ENCODE measurements at places on chromosomes 1 and 21.

GRCh38 chr1:2239384-2239985 lies 11.4 kb downstream of the SKI start:
- DNase-seq = no peak

GRCh38 chr1:177366091-177366490 lies 195.3 kb downstream of the BRINP2 start:
- no peak for DNase-seq

DNA sequence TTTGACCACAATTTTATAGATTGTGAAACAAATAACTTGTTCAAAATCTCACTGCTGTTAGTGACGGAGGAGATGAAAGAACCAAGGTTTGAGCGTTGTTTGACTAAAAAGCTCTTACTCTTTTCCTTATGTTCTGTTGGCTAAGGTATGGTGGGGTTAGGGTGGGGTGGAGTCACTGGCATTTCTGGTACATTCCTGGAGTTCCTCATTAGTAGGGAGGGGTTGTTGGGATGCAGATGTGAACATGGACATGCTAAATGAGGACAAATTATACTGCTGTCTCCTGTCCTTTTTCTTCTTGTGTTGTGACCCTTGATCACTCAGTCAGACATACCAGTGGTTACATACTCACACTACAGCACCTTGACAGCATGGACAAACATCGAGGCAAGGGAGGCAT lies 26.2 kb upstream of the CD1D start:
- DNase-seq = no peak

DNA sequence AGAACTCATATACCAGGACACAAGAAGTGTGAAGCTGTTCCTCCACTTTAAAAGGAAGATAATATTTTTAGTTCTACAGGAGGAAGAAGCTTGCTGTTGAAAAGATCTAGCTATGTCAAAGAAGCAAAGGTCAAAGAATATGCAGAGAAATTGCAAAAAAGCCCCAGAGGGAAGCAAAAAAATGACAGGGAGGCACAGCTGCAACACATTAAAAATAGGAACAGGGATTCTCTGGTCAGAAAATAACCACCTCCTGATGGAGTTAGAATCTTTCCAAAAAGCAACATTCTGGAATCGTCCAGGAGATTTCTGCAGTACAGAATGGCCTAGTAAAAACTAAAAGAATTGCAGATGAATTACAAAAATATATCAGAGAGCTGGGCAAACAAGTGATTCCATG lies 238.9 kb upstream of the PRMT6 start:
- DNase-seq = no peak

DNA sequence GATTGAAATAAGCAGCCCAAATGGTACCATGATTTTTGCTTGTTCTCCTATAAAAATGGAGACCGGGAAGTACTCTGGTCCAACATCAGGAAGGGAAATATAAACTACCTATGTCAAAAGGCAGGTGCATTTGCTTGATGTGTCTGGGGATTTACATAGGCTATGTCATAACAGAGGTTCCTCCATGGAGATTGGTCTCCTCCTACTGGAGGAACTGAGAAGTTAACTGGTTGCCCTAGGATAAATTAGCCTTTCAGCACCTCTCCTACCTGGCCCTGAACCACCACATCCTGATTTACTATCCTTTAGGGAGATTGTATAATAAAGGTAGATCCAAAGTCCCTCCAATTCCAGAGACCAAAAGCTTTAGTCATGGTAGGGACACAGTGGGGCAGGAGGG lies 1109.3 kb upstream of the B3GALT2 start:
- DNase-seq = no peak

DNA sequence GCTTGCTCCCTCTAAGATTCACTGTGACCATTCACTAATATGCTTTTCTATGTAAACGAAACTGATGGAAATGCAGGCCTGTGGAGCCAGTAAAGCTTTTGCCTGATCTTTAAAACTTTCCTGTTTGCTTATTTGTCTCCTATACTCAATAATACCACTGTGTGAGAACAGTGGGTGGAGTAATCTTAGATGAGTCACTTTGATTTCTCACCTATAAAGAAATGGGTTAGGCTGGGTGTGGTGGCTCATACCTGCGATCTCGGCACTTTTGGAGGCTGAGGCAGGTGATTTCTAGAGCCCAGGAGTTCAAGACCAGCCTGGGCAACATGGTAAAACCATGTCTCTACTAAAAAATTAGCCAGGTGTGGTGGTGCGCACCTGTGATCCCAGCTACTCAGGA lies 70.8 kb downstream of the RWDD3 start:
- no peak for DNase-seq

- DNase-seq = no peak
Measured at GRCh38 chr1:170067253-170067819, 7.2 kb downstream of the KIFAP3 start.

DNA sequence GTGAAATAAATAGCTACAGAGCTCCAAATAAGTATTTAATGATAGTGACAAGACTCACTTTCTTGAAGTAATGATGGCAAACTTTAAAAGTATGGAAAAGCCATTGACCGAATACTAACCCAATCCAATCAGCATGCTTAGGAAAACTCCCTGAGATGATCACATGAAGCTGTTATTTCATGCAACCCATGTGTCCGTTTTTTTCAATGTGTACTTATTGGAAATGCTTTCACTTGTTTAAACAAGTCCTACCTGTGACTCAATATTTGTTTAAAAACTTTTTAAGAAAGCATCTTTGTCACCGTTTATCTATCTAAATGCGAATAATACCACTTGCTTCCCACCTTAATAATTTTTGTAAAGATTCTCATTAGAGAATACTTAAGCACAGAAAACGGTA lies 185.8 kb downstream of the NRIP1 start:
- no peak for DNase-seq

DNA sequence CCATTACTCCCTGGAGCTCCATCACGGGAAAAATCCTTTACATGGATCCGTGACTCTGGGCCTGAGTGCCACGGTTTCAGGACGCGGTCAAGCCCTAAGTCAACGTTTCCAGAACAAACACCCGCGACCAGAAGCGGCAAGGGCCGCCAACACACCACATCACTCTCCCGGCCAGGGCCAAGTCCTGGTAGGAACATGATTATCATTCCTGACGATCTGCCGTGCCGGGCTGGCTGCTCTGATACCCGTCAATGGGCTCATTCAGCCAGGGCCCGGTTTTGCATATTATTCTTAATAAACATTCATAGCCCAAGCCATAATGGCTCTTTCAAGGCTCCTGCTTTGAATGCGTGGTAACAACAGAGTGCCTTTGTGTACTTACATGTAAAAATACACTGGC lies 44.6 kb upstream of the SIM2 start:
- no peak for DNase-seq

DNA sequence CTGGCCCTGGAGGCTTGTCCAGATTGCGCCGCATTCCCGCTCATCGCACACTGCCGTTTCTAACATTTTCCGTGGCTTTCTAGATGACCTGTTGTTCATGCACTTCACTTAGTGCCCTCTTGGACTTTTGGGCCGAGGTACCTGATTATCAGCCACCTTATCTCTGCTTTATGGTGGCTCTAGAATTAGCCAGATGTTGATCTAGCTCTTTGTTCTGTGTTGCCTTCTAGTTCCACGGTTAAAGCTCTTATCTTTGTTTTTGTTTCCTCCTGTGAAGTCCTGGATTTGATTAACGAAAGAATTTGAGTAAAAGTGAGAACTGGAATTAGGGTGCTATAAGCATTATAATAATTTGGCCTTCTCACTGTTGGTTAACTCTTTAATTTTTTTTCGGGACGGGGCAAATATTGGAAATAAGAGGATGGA lies 945 bp downstream of the RNPEP start:
- no peak for DNase-seq

GRCh38 chr1:39346872-39347271 lies 142.4 kb downstream of the MACF1 start:
- DNase-seq = no peak

DNA sequence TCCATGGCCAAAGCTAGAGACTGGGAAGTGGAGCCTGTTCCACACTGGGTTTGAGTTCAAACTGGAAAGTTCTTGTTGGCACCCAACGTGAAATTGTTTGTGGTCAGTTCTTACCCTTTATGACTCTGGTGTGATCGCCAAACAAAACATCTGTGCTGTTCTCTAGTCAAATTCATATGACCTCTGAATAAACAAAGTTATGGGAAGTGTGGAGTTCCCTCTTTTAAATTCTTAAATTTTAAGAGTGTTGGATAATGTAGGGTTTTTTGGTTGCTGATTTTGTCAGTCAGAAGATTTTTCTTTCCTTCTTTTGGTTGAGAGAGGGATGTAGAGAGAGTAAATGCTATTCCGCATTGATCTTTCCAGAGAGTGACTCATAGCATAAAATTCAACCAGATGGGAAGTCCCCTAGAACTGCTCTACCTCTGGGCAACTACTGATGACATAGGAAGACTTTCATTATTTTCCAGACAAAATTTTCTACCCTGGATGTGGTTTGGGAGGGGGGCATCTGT lies 36.4 kb downstream of the CHML start:
- no peak for DNase-seq

DNA sequence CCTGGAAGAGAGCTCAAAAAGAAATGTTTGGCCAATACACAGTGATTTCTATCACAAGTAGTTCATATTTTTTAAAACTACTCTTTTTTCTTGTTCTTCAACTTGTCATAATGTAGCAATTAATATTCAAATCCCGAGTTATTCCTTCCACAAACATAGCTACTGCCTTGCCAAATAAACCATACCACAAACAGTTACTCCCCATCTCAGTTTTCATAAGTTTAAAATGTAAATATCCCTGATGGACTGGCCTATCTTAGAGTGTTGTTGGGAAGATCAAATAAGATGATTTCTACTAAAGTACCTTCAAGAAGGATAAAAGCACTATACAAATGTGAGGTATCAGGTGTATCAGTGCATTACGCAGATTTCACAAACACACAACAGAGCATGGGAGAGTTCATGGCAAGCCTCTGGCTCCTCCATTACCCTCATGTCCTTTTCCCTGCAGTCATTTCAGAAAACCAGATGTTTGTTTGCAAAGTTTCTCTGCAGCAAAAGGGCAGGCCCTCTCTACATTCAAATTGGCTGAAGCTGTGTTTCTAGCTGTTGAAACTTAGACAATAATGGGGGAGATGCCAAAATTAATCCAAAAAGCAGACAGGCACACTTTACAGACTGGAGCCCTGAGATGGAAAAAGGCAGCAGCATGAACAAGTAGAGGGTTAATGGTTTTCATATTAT lies 16.1 kb downstream of the WLS start:
- no peak for DNase-seq

DNA sequence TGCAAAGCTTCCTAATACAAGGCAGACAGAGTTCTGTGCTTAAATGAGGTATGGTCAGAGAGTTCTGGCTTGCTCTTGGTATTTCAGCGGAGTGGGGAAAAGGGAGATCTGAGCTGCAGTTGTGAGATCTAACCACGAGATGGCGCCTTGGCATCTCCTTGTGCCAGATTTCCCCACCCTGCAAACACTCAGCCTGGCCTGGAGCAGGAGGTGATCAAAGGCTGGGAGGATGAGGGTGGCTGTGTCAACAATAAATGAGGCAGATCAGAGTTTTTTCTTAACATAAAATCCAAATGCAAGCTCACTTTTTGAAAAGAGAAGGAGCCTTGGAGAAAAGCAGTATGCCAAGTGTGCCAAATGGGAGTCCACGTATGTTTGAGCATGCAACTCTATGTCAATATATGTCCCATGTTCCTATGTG lies 4.1 kb upstream of the TFAP2E start:
- DNase-seq = peak; percentile 43

GRCh38 chr1:51331206-51332100 lies 1.1 kb upstream of the TTC39A start:
- no peak for DNase-seq

DNA sequence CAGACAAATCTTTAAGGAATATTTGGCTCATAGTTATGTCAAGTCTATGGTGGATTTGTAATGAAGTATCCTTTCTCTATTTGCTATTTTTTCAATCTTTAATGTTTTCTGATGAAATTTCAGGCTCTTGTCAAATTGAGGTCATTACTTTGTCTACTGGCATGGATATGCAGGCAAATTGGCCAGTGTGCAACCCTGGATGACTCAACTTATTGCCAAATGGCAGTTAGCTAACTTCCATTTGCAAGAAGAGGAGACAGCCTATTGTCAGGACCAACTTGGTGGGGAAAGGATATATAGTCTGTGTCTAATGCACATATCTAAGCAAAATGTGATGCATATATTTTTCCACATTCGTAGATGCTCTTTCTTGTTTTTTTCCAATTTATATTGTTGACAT lies 530.5 kb downstream of the PTBP2 start:
- DNase-seq = no peak

DNA sequence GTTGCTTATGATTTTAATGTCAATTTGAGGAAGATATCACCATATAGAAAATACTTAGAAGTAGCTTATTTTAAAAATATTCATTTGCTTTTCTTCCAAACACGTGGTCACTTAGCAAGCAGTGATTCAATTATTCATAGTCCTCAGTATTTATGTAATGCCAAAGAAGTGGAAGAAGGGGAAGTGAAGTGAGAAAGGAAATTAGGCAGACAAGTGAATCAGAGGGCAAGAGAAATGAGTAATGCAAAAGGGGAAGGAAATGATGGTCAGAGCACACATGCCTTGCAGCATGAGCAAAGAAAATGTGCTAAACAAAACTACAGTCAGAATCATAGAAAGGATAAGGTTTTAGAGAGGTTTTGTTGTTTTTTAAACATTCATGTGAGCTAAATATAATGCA lies 31.8 kb downstream of the SDCCAG8 start:
- DNase-seq = no peak

- DNase-seq = no peak
Measured at GRCh38 chr1:86504137-86504479, 35.4 kb downstream of the CLCA1 start.

- DNase-seq = no peak
Measured at GRCh38 chr1:104878203-104878909, 1128.7 kb downstream of the AMY1C start.

GRCh38 chr1:201025571-201026002 lies 2.1 kb upstream of the KIF21B start:
- DNase-seq = no peak

DNA sequence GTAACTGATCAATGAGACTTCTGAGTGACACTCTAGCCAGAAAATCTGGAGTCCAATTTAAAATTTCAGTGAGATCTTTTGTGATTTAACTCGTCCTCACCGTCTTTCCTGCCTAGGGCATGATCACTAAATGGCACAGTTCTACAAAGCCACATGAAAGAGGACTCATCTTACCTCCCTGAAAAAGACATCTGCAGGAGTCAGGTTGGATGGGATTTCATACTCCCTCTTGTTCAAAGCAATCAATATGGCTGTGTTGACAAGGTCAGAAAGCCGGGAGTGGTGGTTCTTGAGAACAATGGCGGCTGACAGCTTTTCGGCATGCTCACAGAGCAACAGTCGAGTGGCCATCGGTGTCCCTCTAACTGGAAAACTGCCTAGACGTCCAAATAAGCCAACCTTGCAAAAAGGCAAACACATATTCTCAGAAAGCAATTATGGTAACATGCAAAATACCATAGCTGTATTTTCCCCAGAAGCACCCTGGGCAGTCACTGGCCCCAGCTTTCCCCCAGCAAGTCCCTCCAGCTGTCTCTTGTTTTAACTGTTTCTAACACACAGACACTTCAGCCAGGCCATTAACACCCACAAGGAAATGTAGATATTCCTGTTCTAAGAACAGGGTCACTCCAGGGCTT lies 36.6 kb upstream of the ACTA1 start:
- no peak for DNase-seq

Data from stimulated activated CD8-positive, alpha-beta memory T cell treated with anti-CD3 and anti-CD28 coated beads, Interleukin-4, amount 100 ng/mL, for 1 hour (primary cell).